ENCODE measurements at places on chromosomes 16 and 17.

DNA sequence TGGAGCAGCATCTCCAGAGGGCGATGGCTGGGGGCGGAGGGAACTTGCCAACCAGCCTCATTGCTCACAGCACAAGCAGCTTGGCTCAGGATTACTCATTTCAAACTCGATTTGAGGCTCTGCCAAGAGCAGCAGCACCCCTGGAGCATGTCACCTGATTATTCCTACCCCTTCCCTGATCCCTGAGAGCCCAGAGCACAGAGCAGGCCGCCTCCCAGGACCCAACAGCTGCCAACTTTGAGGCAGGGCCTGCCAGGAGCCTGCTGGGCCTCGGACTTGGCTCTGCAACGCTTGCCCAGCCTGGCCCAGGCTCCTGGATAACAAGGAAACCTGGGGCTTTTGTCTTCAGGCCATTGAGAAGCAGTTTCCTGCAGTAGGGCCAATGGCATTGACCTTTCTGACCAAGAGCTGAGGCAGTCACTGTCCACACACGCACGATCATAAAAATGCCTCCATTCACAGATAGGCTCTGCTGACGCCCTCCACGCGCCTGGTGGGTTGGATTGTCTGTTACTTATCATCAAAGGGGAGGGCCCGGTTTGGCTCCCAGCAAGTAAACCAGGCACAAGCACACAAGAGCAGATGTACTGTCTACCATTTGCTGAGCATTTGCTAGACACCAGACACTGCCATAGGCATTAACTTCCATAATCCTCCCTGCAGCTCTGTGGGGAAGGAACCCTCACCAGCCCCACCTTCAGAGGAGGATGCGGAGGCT, 406.6 kb upstream of the EEF2KMT start:
- no peak for DNase-seq

GRCh38 chr16:75256696-75257343, 5.4 kb upstream of the BCAR1 start:
- no peak for DNase-seq

GRCh38 chr17:7825206-7825990, 8.6 kb upstream of the KDM6B start:
- no peak for DNase-seq

DNA sequence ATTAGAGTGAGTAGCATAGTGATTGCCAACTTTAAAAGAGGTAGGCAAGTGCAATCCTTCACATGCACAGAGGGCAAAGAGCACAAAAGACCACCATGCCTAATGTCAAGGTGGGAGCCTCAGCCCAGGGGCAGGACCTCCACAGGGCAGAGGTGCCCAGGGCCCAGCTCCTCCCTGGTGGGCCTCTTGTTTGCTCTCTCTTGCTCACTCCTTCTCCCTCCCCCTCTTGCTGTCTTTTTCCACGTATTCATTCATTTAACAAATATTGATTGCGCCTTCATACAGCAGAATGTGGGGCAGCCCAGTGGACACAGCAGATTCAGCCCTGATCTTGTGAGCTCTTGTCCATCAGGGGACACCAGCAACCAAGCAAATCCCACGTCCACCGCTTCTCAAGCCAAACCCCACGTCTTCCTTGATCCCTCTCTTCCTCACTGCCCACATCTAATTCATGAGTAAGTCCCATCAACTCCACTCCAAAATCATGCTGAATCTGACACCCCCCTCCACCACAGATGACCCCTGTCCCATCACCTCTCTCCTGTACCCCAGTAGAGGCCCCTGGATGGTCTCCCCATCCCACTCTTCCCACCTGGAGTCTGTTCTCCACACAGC, 44.1 kb upstream of the RPL38 start:
- DNase-seq: no peak

GRCh38 chr17:2061441-2061958, 6.6 kb downstream of the HIC1 start:
- no peak for DNase-seq

DNA sequence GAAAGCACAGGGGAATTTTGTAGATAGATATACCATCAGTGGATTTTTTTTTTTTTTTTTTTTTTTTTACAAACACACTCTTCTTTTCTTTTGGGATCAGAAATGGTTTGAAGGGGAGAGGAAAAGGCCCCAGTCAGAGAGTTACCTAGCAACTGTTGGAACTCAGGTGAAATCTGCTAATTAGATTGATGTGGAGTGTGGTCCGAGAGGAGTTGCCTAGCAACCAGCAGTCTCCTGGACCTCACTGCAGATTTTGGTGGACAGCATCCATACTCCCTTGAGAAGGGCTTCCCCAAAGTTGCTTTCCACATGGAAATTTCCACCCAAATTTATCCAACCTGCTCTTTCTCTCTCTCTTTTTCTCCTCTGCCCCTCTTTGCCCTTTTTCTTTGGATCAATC, 165.4 kb downstream of the UTP18 start:
- no peak for DNase-seq

DNA sequence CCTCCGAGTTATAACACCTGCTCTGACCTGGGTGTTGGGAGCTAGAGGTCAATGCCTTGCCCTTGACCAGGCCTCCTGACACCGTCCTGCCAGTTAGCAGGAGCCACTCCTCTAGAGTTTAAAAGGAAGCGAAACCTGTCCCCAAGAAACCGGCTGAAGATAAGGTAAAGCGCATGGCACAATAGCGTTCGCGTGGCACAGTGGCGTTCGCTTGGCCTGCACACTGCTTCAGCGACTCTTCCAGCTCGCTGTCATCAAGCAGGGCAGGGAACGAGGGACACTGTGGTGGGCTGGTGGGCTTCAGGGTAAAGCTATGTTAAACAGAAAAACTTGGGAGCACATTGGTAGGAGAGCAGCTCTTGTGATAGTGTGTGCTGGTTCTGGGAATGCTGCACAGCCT, 28.2 kb upstream of the ETV4 start:
- no peak for DNase-seq

DNA sequence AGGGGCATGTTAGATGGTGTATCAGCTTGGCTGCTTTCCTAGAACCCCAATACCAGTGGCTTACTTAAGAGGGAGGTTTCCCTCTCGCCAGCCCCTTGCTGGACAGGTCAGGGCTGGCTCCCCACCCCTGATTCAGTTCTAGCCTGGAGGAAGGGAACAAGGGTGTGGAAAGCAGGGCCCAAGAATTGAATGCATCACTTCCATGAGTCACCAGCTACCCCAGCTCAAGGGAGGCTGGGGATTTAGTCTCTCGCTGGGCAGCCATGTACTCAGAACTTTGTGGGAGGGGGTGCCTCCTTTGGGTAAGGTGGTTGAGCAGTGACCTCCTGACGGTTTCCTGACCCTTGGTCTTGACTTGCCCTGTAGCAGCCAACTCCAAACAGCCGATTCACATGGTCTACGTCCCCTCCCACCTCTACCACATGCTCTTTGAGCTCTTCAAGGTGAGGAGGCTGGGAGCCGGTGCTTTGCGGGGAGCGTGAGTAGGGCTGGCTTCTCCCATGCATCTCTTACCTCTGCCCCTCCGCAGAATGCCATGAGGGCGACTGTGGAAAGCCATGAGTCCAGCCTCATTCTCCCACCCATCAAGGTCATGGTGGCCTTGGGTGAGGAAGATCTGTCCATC, 12.8 kb downstream of the PDK2 start:
- DNase-seq: no peak

GRCh38 chr16:12925026-12925800, 23.8 kb downstream of the SHISA9 start:
- DNase-seq: no peak

DNA sequence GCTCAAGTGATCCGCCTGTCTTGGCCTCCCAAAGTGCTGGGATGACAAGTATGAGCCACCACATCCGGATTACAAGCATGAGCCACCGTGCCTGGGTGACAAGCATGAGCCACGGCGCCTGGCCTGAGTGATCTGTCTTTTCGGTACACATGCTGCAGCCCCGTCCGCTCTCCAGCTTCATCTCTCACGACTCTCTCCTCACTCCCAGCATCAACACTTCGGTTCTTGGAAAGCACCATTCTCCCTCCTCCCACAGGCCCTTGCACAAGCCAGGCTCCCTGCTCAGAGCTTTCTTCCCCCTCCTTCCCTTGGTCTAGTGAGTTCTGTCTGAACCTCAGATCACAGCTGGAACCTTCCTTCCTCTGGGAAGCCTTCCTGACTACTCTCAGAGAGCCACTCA, 6.5 kb upstream of the NCBP3 start:
- no peak for DNase-seq

DNA sequence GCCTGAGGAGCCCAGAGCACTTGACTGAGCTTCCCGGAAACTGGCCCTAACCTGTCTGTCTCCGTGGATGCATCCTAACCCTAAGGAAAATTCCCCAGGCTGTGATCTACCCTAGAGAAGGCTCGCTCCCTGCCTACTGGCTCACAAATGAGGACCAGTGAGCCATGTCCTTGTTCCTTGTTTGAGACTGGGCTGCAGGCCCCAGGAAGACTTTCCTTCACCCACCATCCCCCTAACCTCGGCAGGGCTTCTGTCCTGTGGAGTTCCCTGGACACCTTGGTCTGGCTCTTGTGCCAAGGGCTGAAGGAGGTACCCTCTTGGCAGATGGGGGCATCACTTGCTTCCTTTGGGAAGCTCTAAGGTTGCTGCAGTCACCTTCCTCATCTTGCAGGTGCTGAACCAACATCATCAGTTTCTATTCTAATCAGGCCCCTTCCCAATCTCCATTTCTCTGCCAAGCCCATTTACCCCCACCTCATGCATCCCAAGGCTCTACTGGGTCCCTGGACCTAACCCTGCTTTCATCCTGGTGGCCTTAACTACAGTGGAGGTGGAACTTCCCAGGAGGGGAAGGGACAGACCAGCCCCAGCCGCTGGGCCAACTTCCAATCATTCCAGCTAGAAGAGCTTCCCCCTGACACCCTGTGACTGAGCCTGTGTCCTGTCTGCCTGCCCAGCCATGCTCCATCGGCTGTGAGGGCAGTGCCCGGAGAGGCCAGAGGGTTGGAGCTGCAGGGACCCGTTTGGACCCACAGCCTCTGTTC, 12.4 kb downstream of the RNF40 start:
- no peak for DNase-seq

DNA sequence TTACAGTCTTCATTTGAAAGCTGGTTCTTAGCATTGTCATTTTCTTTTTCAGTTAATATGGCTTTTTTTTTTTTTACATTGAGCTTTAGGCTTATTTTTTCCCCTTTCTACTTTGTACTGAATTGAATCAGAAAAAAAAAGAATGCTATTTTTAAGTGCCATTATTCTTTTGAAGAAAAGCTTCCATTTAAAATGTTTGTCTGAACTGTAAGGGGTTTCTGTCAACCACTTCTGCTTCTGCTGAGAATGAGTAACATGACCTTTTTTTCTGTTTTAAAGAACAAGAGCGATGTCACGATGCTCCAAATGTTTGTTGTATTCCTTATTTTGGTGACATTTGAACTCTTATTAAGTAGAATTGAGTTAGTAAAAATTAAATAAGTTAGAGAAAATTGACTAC, 50.0 kb downstream of the MRTFB start:
- DNase-seq: no peak

- no peak for DNase-seq
Measured at GRCh38 chr16:83619381-83620150, 188.2 kb upstream of the HSBP1 start.

GRCh38 chr17:42405963-42406495, 17.0 kb downstream of the CAVIN1 start:
- peak; percentile 52 for DNase-seq

GRCh38 chr16:73817526-73818324, 478.9 kb upstream of the PSMD7 start:
- no peak for DNase-seq

- no peak for DNase-seq
Measured at GRCh38 chr16:89498839-89499238, 8.5 kb upstream of the ANKRD11 start.

GRCh38 chr17:59829217-59830006, 63.3 kb downstream of the TUBD1 start:
- peak; percentile 67 for DNase-seq

DNA sequence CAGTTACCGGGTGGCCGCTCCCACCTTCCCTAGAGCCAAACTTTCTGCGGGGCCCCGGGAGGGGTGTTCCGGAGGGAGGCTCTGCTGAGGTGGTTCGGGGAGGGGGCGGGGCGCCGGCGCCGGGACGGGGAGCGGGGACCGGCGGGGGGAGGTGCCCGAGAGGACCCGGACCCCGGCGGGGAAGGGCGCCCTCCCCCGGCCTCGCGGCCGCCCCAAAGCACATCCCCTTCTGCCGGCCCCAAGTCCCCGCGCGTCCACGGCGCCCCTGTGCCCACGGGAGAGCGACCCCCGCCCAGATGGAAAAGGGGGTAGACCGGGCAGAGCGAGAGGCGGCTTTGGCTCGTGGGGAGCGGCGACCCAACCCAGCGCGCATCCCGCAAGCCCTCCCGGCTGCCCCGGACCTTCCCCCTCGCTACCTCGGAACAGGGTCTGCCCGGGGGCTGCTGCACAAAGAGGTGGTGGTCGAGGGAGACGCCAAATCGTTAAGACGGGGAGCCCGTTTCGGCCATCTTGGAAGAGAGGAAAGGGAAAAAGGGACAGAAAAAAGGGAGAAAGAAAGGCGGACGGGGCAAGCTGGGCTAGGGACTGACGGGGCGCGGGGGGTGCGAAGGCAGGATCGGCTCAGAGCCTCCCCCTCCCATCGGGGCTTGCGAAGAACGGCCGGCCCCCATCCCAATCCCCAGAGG, 530 bp downstream of the PCGF2 start:
- no peak for DNase-seq

DNA sequence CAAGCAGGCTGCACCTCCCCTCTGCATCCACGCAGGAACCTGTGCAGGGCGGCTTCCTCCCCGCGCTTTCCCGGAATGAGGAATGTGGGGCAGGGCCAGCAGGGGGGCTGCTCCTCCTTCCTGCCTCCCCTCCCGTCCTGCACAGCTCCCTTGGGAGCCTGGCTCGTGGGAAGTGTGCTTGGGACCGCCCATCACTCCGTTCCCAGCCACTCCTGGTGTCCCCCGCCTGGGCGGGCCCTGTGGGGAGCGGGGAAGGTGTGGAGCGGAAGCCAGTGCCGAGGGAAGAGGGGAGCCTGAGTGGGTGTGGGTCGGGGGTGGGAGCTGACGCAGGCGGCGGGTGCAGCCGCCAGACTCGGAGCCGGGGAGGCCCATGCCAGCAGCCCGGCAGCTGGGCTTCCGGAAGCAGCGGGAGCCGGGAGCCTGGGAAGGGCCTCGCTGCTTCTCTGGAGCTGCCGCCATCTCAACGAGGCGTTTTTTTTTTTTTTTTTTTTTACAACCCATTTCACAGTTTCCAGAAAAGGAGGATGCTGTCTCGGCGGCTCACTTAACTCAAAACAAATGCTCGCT, 24.1 kb downstream of the BAHCC1 start:
- peak; percentile 76 for DNase-seq

All from right lung (tissue), 10 donors.